ENCODE measurements at places on chromosomes 2 and 18. TPM values are rescaled to one million over a fixed set of nuclear protein-coding genes. Genes with fewer than 3 reads are reported as not detected.

DNA sequence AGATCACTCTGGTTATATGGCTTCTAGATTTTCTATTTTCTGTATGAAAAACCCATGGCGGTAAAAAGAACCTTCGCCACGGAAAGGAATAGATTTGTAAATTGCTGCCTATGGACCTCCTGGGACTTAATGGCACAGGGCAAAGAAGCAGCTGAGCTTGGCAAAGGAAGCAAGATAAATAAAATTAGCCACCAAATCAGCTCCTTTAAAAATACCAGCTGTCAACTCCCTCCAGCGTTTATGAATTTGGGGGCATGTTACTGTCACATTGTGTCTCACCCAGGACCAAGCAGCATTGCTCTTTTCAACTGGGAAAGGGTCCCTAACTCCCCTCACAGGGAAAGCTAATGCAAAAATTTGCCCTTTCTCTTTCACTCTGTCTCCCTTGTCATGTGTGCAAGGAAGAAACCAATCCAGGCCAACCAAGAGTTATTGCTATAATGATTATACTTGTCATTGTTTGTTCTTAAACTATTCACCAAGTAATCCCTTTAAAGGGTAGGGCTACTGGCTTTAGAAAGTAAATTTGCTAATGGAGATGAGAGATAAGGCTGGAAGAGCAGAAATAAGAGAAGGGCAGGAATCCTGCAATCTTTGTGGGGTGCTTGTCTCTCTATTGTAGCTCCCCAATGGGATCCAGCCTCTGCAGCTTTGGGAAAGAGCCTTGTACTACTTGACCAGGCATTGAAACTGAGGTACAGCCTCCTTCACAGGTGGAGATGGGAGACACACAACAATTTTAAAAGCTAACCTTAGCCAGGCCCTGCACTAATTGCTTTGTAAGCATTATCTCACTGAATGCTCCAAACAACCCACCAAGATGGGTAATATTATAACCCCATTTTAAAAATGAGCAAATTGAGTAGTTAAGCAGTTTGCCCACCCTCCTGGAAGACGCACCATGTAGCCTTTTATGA, 119.1 kb upstream of the KLF7 start:
- no peak overlapping the region for H3K4me3 ChIP-seq
- DNase-seq = no peak
- no peaks in the 10 kb centered on the region for H3K27me3 ChIP-seq
- no peaks in the 10 kb centered on the region for H3K4me1 ChIP-seq
- no peak overlapping the region for H3K27ac ChIP-seq

GRCh38 chr2:178484245-178485041, 4.2 kb downstream of the PLEKHA3 start:
- H3K36me3 ChIP-seq = peaks cover 8% of the 10 kb centered on the region
- H3K27me3 ChIP-seq = no peaks in the 10 kb centered on the region
- no peak overlapping the region for H3K4me3 ChIP-seq
- DNase-seq = peak; percentile 31

GRCh38 chr2:96747061-96747617, 7.3 kb upstream of the LMAN2L start:
- no peaks in the 10 kb centered on the region for H3K36me3 ChIP-seq
- H3K4me3 ChIP-seq = no peak overlapping the region
- no peak overlapping the region for H3K27ac ChIP-seq
- DNase-seq = no peak

DNA sequence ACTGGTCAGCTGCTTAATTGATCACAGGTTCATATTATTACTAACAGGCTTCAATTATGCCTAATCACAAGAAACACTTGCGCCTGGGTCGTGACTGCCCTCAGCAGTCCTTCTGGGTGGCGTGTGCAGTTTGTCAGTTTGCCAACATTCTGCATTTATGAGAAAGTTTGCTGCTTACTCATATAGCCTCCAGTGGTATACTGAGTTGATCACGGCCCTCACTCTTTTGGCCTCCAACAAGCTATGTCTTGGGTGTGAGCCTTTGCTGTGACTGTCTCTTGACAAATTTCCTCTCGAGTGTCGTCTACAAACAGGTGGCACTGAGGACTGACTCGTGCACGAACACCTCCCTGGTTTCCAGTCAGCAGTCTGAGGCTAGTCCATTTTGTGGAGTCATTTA, 27.3 kb downstream of the DCDC2C start:
- no peak overlapping the region for H3K4me3 ChIP-seq
- no peak overlapping the region for H3K27ac ChIP-seq
- peaks cover 6% of the 10 kb centered on the region for H3K27me3 ChIP-seq
- no peaks in the 10 kb centered on the region for H3K4me1 ChIP-seq
- no peaks in the 10 kb centered on the region for H3K36me3 ChIP-seq

DNA sequence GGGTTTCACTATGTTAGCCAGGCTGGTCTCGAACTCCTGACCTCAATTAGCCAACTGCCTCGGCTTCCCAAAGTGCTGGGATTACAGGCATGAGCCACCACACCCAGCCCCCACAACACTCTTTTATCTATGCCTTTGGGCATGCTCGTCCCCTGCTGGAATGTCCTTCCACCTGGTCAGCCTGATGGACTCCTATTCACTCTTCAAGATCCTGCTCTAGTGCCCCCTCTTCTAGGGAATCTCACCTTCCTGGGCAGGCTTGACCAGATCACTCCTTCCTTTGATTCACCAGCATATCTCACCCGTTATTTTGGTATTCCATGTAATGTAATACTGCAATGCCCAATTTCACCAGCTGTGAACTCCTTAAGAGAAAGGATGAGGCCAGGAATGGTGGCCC, 13.9 kb upstream of the SLC66A3 start:
- no peak overlapping the region for H3K4me3 ChIP-seq
- H3K27me3 ChIP-seq = no peaks in the 10 kb centered on the region
- no peaks in the 10 kb centered on the region for H3K4me1 ChIP-seq
- H3K27ac ChIP-seq = no peak overlapping the region
- no peak for DNase-seq

DNA sequence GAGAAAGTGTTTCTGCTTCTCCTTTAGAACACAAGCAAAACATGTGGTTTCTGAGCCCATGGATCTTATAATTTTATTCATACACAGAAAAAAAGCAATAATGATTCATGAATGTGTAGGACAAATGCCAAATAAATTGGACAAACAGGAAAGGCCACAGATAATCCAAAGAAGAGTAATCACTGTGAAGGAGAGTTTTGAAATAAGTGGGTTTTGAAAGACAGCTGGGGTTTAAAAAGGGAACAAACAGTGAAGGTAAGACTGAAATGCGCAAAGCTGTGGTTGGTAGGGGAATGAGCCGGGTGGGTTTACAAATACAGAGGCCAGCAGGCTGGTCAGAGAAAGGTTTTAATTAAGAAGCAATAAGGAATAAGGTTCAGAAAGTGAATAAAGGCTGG, 50.0 kb upstream of the MBOAT2 start:
- DNase-seq = no peak
- no peak overlapping the region for H3K27ac ChIP-seq
- no peaks in the 10 kb centered on the region for H3K27me3 ChIP-seq
- no peak overlapping the region for H3K4me3 ChIP-seq
- no peaks in the 10 kb centered on the region for H3K4me1 ChIP-seq

DNA sequence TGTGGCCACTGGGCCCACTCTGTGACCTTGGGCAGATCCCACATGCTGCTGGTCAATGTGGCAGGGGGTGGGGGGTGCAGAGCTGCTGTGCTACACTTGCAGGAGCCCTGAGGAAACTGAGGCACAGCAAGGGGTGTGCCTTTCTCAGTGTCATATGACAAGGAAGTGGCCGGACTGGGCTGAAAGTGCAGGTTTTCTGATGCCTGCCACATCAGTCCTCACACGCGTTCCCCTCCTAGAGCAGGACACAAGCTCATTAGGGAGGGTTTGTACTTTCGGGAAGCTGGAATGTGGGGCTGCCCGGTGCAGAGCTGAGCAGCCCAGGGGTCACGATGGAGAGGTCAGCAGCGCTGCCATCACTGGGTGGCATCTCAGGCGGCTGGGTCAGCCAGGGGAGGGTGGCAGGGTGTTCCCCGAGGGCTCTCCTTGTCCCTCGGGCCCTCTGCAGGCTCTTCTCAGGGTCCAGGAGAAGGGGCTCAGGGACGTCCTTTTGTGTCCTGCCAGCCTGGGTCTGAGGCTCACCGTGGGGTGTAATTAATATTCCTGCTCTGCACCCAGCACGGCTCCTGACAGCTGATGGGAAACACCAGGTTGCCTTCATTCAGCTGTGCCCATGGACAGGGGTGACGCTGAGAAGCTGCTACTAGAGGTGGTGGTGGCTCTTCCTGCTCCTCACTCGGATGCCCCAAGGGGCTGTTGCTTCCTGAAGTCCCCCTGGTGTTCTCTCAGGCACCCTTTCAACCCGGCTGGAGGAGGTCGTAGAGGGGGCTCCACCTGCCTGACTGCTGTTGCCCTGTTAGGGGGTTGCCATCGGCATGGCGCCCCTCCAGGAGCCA, 62.1 kb upstream of the HDAC4 start:
- H3K36me3 ChIP-seq = no peaks in the 10 kb centered on the region
- no peak overlapping the region for H3K4me3 ChIP-seq
- H3K4me1 ChIP-seq = no peaks in the 10 kb centered on the region
- DNase-seq = no peak
- no peak overlapping the region for H3K27ac ChIP-seq

- H3K27ac ChIP-seq = no peak within 1 kb of the TSS
- H3K4me3 ChIP-seq = no peak within 1 kb of the TSS
- H3K27me3 ChIP-seq = peaks cover 65% of the 10 kb centered on the region
- no peaks in the 10 kb centered on the region for H3K4me1 ChIP-seq
Observed at GRCh38 chr2:74499267-74499939, at the start of gene LBX2. LBX2 (minus strand) TSS chr2:74499603; CDS start chr2:74499537, 66 bp downstream.

Gene GMCL1
- 31.1 TPM for total RNA-seq

Gene RAB6C
- total RNA-seq = not detected

Gene AGXT
- total RNA-seq = 0.61 TPM

Gene DNAJC5G
- not detected for total RNA-seq

Data from lung (tissue), 17 donors.